ENCODE measurements at places on chromosomes 7 and 10. TPM values are rescaled to one million over a fixed set of nuclear protein-coding genes. Genes with fewer than 3 reads are reported as not detected.

DNA sequence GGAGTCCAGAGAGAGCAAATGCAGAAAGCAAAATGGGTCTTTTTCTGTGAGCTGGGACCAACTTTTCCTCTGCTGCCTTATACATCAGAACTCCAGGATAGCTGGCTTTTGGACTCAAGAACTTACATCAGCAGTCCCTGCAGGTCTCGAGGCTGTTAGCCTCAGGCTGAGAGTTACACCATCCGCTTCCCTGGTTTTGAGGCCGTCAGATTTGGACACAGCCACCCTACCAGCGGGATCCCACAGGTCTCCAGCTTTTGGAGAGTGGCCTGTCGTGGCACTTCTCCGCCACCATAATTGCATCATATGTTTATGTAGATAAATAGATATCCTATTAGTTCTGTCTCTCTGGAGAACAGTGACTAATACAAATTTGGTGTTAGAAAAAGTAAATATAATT is 64.2 kb downstream of the TRIL start:
- no peak for DNase-seq

DNA sequence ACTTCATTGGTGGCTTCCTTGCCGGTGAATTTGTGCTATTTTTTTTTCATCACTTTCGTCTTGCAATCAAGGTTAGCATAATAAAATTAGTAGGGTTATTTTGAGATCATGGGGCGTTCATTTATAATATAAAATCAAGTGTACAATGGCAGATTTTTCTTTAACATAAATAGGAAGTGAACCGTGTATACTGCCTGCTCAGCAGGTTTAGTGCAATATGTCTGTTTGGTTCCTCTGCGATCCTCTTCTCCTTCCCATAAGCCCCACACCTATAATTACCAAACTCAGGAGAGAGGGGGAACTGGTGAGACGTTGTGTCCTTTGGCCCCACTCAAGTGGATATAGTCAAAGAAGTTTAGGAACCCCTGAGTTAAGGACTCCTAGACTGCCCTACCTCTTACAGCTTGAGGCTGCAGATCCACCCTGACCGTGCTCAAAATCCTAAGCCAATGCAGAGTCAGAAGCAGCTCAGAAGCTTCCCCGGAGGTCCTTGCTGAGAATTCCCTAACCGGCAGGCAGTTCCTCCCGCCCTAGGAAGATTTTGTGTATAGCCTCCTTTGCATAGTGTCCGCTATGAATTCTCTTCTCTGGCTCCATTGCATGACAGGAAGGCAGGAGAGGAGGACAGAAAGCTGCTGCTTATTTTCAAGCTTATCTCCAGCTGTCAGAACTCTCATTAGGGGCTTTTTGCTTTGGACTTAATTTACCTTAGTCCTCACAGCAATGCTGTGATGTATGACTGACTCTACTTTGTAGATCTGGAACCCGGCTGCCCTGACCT is 41.5 kb downstream of the PYROXD2 start:
- DNase-seq = no peak

Gene FZD8
- total RNA-seq = 8.7 TPM

Gene PKD2L1
- total RNA-seq = not detected

Gene TLX1
- not detected for total RNA-seq

DNA sequence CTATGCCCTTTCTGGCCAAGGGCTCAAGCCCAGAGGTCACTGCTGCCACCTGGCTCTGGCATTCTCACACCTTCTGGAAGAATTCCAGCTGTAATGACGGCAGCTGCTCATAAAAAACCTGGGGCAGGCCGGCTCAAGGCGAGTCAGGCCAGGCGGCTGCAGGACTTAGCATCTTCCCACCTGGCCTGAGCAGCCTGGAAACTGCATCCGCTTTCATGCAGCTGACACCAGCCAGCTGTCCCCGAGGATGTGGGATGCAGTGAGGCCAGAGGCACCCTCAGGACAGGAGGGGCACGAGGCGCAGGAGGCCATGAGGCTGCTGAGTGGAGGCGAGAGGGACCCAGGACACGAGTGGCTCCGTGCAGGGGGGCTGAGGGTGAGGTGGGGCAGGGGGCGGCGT is 47.5 kb upstream of the ADGRA1 start:
- DNase-seq = no peak

DNA sequence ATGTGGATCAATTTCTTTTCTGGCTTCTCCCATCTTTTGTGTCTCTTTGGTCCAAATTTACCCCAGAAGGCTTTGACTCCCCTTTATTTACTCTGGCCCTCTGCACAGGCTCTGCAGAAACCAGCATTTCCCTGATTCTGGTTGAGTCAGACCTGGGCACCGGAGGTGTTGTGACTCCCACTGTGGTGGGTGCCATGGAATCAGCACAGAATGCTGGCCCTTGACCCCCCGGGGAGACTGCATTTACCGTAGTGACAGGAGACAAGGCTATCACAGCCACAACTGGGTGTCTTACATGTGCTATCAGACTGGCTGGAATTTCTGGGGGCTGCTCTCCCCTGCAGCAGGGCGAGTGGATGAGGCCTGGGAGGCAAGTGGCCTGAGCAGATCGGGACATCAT is 37.6 kb downstream of the PLXDC2 start:
- peak; percentile 14 for DNase-seq

Gene NUTM2E
- total RNA-seq = 0.12 TPM

GRCh38 chr7:3578399-3578798 is 277.3 kb downstream of the SDK1 start:
- no peak for DNase-seq

Gene ATG9B
- 1.2 TPM for total RNA-seq

DNA sequence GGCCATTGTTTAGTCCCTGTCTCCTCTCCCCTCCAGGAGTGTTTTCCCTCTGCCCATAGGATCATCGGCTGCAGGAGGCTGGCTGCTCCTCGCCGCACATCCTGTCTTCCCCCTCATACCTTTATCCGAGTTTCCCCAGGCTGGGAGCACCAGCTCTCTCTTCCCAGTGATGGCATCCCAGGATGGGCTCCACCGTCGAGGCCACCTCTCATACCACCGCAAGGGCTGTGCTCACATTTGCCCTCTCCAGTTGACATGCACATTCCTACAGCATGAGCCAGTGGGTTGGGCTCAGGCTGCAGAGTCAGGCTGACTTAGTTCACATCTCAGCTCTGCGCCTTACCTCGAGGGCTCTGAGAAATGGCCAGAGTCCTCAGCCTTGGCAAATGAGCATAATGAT is 12.1 kb downstream of the HKDC1 start:
- DNase-seq = peak; percentile 34

Gene GSDME
- 9.7 TPM for total RNA-seq

Gene SUV39H2
- 59.1 TPM for total RNA-seq

- no peak for DNase-seq
Observed at GRCh38 chr7:47648275-47648925, 66.5 kb upstream of the TNS3 start.

- peak; percentile 77 for DNase-seq
Observed at GRCh38 chr10:52644373-52645186, 128.0 kb downstream of the MBL2 start.

Gene IGFBP3
- 11.2 TPM for total RNA-seq

DNA sequence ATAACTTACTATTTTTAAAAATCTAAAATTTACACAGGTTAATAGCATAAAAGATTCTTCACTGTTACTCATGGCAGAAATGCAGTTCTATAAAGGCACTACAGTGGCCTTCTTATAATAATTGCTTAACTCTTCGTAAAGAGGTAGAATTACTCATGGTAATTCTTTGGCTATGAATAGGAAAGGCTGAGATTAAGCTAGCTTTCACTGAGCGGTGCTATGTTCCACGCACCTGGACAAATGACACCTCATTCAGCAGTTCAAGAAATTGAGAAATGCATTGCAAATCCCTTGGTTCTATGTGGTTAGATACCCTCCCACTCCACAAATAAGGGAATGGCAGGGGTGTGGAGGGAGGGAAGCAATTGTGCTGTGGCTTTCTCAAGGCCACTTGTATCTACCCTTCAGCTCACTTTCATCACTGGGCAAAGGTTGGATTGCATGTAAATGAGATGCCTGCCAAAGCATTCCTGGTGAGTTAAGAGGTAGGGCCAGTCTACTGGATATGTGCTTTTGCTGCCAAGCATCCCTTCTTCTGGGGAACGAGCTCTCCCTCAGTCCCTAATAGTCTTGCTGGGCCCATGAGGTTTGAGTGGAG is 210.9 kb downstream of the TEX36 start:
- no peak for DNase-seq

Gene IFIT3
- total RNA-seq = 0.43 TPM

- DNase-seq = no peak
Observed at GRCh38 chr7:86844608-86845007, 200.9 kb downstream of the GRM3 start.

- DNase-seq = no peak
Observed at GRCh38 chr7:34755008-34755407, 97.0 kb downstream of the NPSR1 start.

DNA sequence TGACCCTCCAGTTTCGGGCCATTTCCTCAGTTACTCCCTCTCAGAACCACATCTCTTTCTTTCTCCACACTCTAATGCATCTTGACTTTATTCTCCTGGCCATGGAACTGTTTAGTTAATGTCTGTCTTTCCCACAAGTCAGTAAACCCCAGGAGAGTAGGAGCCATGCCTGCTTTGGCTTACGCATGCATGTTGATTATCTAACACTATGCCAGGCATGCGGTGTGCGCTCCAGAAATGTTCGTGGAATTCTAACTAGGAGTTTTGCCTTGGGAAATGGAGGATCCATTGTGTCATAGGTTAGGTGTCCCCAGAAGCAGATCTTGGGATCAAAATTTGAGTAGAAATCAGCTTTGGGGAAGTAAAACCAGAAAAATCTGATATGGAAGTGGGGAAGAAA is 308.9 kb downstream of the GRID1 start:
- DNase-seq = no peak

DNA sequence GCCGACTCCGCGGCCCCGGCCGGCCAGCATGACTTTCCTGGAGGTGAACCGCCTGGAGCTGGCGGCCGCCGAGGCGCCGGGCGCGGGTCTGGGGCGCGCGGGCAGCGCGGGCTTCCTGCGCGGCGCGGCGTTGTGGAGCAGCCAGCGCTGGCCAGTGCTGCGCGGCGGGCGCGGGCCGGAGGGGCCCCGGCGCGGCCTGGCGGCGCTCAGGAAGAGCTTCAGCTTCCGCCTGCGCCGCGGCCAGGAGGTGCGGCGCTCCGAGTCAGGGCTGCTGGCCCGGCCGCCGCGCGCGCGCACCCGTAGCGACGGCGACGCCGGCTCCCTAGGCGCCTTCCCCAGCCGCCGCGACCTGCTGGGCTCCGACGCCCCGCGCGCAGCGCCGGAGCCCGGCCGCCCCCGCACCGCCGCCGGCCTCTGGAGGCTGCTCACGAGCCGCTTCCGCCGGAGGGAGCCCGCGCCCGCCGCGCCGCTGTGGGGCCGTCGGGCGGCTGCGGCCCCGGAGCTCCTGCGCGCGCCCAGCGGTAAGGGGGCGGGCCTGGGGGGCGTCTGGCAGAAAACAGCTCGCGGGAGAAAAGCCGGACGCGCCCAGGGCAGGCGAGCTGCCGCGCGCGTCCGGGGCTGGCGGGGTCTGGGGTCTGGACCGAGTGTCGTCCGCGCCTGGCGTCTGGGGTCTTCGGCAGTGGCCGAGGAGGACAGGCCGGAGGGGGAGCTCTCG is 29.0 kb downstream of the AGAP3 start:
- peak; percentile 62 for DNase-seq

Gene OPN1SW
- total RNA-seq = not detected

- no peak for DNase-seq
Observed at GRCh38 chr7:132179080-132179430, 397.2 kb downstream of the PLXNA4 start.

- no peak for DNase-seq
Observed at GRCh38 chr7:74179935-74180604, 5.9 kb downstream of the EIF4H start.

Gene LIPN
- not detected for total RNA-seq

DNA sequence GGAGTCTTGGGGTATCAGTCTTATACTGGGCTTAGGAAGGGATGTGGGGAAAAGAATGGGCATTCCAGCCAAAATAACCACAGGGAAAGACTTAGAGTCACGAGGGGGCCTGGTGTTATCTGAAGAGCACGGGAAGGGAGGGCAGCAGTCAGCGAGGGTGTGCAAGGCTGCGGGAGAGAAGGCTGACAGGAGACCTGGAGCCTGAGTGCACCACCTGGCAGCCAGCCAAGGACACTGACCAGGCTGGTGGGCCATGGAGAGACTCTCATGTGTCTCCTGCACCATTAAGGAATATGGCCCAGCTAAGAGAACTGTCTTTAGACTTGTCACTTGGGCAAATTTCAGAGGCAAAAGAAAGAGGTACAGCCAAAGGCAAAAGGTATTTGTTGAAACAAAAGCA is 69.6 kb downstream of the PKD1L1 start:
- no peak for DNase-seq

- DNase-seq = no peak
Observed at GRCh38 chr10:132554053-132554990, 16.7 kb downstream of the INPP5A start.

Gene PILRA
- total RNA-seq = 0.38 TPM

DNA sequence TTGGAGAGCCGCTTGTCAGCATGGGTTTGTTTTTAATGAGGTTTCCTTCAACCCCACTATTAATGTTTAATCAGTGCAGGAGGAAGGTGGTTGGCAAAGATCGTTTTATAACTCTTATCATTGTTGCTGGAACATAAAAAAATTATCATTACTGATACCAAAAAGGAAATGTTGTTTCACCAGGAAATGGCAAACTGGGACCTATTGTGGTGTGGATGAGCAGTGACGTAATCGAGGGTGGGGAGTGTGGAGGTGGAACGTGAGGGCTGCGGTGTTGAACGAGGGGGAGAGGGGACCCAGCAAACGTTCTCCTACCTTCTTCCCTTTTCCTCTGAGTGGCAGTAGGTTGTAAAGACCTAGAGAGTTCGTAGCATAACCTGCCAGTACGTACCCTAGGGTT is 71.9 kb upstream of the TOMM7 start:
- no peak for DNase-seq

DNA sequence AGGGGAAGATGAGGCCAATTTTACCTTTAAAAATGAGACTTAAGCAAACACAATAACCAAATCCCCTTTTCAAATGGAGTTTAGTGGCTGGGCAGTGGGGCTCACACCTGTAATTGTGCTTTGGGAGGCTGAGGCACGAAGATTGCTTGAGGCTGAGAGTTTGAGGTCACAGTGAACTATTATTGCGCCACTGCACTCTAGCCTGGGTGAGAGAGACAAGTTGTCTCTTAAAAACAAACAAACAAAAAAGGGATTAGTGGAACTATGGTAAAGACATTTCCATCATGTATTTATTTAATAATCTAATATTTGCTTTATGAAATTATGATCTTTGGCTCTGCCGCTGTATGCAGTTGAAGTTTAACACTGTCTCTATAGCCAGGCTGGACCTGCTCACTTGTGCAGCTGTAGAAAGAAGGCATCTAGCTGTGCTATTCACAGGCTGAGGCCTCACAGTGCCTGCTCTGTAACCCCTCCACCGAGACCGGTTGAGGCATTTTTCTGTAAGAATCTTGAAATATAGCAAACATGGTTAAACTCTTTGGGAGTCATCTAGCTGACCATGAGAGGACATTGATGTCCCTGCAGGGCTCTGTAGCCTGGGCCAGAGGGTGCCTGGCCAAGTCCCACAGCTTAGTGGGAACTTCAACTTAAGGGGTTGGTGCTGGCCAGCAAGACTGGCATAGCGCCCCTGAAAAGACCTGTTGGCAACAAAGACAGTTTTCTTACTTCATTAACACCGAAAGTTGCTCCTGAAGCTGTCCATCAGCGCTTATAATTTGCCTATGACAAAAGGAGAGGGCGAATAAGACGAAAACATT is 131.8 kb downstream of the BMPER start:
- no peak for DNase-seq

- DNase-seq = peak; percentile 60
Observed at GRCh38 chr10:28326516-28327490, 23.9 kb upstream of the MPP7 start.

Gene SAMD9L
- not detected for total RNA-seq

Data from GM23338 (cell line).